Endothelial cell (in vitro differentiated cells): ENCODE measurements at places on chromosomes 1 and 21.

DNA sequence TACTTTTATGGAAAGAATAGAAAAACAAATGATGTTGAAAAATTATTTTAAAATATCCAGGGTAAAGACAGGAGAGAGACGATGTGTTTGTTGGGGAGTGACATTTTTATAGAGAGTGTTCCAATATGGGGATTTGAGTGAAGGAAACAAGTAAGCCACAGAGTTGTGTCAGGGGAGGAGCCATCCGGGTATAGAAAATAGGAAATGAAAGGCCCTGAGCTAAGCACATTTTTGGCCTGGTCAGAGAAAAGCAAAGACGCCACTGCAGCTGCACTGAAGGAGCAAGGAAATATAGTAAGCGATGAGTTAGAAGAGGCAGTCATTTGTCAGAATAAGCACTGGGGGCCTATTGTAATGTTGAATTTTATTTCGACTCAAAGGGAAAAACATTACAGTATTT, 107.3 kb upstream of the ADGRL4 start:
- no peak for DNase-seq
- H3K27me3 ChIP-seq: no peaks in the 10 kb centered on the region
- H3K4me3 ChIP-seq: no peak overlapping the region
- no peaks in the 10 kb centered on the region for H3K36me3 ChIP-seq
- H3K4me1 ChIP-seq: no peaks in the 10 kb centered on the region
- no peak overlapping the region for H3K27ac ChIP-seq

DNA sequence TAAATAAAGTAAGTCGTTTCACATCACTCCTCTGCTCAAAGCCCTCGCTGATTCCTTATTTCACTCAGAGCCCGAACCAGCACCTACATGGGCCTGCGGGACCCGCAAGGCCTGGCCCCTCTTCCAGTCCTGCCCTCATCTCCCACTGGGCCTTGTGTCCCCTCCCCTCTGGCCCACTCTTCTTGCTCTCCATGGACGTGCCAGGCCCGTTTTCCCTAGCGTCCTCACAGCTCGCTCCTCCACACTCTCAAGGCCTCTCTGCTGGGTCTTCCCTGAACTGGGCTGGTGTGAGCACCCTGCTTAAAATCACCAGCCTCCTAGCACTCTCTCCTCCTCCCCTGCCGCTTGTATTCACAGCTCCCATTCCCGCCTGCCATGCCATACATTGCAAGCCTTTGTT, 237.9 kb downstream of the FOXD2 start:
- no peak overlapping the region for H3K4me3 ChIP-seq
- no peaks in the 10 kb centered on the region for H3K4me1 ChIP-seq
- H3K27me3 ChIP-seq: peaks cover 9% of the 10 kb centered on the region
- no peak overlapping the region for H3K27ac ChIP-seq

GRCh38 chr21:31921079-31921478, 48.3 kb downstream of the HUNK start:
- H3K27ac ChIP-seq: no peak overlapping the region
- DNase-seq: no peak
- peaks cover 28% of the 10 kb centered on the region for H3K36me3 ChIP-seq
- peaks cover 4% of the 10 kb centered on the region for H3K4me1 ChIP-seq
- H3K27me3 ChIP-seq: no peaks in the 10 kb centered on the region

GRCh38 chr1:171566467-171566866, 55.6 kb upstream of the MYOCOS start:
- H3K27me3 ChIP-seq: no peaks in the 10 kb centered on the region
- no peaks in the 10 kb centered on the region for H3K4me1 ChIP-seq
- peaks cover 21% of the 10 kb centered on the region for H3K36me3 ChIP-seq
- no peak overlapping the region for H3K27ac ChIP-seq
- H3K4me3 ChIP-seq: no peak overlapping the region

DNA sequence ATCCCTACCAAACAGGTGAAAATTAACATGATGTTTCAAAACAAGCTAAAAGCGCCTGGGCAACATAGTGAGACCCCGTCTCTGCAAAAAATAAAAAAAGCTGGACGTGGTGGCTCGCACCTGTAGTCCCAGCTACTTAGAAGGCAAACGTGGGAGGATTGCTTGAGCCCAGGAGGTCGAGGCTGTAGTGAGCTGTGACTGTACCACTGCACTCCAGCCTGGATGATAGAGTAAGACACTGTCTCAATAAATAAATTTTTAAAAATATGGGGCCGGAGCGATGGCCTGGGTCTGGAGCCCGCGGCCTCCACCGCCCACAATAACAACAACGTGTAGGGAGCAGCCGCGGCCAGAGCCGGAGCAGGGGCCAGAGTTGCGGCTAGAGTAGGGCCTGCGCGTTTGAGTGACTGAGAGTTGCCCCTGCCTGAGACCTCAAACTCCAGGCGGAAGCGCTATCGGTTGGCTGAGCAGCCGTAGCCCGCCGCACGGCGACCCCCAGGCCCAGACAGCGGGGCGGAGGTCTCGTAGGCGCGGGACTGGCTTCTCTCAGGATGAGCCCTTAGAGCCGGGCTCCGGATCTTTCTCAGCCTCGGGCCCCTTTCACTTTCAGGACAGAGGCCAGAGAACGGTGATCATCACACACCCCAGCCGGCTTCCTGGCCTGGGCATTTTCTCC, 41.4 kb downstream of the ZMYM1 start:
- peaks cover 10% of the 10 kb centered on the region for H3K36me3 ChIP-seq
- DNase-seq: no peak
- no peak overlapping the region for H3K27ac ChIP-seq
- no peak overlapping the region for H3K4me3 ChIP-seq
- no peaks in the 10 kb centered on the region for H3K27me3 ChIP-seq
- no peaks in the 10 kb centered on the region for H3K4me1 ChIP-seq

DNA sequence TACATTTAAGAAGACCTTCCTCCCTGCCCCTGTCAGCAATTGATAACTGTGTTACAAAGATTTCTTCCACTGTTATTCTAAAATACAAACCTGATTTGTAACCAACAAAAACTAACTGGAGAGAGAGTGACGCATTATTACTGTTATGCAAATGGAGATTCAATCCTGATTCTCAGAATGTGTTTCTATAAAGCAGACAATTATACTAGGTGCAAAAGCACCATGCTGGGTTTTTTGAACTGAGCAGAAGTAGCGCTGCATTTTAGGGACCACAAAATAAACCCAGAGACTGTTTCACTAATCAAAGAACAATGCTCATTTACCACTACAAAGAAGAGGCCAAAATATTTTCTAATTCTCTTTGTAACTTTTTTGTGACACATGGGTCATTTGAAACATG, 13.6 kb upstream of the GBP6 start:
- H3K4me3 ChIP-seq: no peak overlapping the region
- peaks cover 5% of the 10 kb centered on the region for H3K27me3 ChIP-seq
- H3K27ac ChIP-seq: no peak overlapping the region
- no peaks in the 10 kb centered on the region for H3K36me3 ChIP-seq
- no peak for DNase-seq

- peak overlapping the region; percentile 21 for H3K27ac ChIP-seq
- no peak for DNase-seq
- peaks cover 3% of the 10 kb centered on the region for H3K27me3 ChIP-seq
- peaks cover 16% of the 10 kb centered on the region for H3K4me1 ChIP-seq
- no peak overlapping the region for H3K4me3 ChIP-seq
Measured at GRCh38 chr1:184860535-184860934, 105.9 kb upstream of the EDEM3 start.
